ENCODE measurements at places on chromosomes 3 and 15.

- no peak for DNase-seq
These were observed 50.9 kb upstream of the PRICKLE2 start for GRCh38 chr3:64276131-64276530.

GRCh38 chr3:119314821-119315220, 20.6 kb downstream of the ARHGAP31 start:
- no peak for DNase-seq

DNA sequence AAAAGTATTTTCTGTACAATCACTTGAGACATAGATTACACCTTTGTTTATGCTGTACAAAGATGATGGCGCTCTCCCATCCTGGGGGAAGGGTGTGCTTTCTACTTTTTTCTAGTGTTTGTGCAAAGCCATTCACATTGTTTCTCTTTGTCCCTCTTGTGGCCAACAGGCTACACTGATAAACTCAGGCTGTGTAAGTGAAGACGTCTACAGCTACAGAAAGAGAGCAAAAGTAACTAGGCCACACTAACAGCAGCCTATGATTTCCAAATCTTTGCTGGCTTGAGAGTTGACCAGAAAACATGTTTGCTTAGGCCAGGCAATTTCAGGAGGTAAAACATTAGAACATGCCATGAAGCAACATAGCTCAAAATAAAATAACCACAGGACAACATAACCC, 75.1 kb downstream of the FOXB1 start:
- peak; percentile 23 for DNase-seq

DNA sequence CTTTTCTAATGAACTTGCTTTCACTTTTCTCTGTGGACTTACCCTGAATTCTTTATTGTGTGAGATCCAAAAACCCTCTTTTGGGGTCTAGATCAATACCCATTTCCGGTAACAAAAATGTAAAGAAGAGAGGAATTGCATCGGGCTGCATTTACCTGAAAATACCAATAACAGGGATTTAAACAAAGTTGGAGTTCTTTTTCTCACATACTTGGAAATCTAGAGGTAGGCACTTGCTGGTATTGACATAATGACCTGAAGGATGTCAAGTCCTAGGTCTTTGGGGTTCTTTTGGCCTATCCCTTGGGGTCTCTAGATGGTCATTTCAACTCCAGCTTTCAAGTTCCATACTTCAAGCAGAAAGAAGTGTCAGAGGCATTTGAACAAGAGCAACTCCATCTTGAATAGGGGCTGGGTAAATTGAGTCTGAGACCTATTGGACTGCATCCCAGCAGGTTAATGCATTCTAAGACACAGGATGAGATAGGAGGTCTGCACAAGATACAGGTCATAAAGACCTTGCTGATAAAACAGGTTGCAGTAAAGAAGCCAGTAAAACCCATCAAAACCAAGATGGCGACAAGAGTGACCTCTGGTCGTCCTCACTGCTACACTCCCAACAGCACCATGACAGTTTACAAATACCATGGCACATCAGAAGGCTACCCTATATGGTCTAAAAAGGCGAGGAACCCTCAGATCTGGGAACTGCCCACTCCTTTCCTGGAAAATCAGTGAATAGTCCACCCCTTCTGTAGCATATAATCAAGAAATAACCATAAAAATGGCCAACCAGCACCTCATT, 50.8 kb upstream of the ZNF280D start:
- DNase-seq = no peak

DNA sequence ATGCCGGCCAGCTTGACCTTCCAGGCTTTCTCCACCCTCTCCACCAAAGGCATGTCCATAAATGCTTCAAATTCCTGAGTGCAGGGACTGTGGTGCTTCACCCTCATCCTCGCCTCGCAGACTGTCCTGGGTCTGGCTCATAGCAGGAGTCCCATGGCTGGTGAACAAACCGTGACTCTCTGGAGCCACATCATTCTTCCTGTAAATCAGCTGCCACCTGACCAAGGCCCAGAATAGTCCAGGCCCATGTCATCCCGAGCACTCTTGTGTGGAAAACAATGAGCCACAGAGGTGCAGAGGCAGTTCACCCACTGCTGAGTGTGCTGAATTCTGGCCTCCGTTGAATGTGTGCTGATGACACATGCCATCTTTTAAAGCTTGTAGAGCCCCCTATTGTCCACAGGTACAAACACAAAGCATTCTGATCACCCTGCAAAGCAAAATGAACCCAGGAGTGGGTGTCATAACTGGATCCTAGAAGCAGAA, 68.6 kb downstream of the ABHD5 start:
- no peak for DNase-seq

GRCh38 chr3:55183201-55183600, 255.3 kb upstream of the LRTM1 start:
- no peak for DNase-seq

DNA sequence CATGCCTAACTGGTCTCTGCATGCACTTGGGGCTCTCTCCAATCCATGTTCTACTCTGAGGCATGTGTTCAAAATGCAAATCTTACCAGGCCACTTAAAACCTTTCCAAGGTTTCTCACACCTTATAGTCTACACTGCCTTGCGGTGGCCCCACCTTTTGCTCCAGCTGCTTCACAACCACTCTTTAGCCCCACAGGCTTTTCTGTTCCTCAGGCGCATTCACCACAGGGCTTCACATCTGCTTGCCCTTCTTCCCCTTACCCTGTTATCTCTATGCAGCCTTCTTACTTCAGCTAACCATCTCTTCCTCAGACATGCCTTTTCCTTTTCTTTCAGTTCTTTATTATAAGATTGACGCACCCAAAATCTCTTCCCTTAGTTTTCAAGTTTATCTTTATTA, 37.8 kb downstream of the MINDY4B start:
- DNase-seq = no peak

GRCh38 chr15:47872869-47873432, 155.6 kb downstream of the SEMA6D start:
- DNase-seq = no peak

GRCh38 chr15:29127506-29128430, 141.9 kb downstream of the NSMCE3 start:
- no peak for DNase-seq

- no peak for DNase-seq
These were observed 241.1 kb downstream of the PLCL2 start for GRCh38 chr3:17125738-17126442.

DNA sequence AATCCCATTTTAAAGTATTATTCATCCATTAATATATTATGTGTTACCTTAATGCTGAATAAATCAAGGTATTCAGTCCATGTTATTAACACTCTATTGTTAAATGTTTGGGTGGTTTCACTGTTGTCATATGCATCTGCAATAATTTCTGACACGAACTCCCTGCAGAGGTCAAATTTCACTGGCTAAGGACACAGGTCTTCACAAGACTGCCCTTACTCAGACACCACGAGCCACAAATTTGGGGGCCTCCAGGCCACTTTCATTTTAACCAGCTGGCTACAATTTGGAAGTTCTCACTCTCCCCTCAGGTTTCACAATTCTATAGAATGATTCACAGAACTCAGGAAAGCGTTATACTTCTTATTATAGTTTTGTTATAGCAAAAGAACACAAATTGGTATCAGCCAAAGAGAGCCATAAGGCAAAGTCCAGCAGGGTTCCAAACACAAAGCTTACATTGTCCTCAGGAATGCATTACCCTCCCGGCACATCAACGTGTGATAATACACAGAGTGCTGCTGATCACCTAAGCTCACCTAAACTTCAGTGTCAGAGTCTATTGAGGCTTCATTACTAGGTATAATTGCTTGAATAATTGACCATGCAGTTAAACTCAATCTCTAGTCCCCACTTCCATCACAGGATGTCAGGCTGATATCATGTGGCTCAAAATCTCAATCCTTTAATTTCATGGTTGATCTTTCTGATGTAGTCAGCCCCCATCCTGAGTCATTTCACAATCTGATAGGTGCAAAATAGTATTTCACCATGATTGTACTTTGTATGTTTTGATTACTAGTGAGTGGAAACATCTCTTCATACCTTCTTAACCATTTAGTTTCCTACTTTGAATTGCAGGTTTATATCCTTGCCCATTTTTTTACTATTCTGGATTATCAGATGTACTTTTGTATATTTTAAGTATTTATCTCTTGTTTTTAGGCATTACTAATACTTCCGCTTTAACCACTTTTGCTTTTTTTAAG, 441.4 kb upstream of the AGTR1 start:
- no peak for DNase-seq

- no peak for DNase-seq
These were observed 96.0 kb upstream of the MYZAP start for GRCh38 chr15:57495554-57496165.

DNA sequence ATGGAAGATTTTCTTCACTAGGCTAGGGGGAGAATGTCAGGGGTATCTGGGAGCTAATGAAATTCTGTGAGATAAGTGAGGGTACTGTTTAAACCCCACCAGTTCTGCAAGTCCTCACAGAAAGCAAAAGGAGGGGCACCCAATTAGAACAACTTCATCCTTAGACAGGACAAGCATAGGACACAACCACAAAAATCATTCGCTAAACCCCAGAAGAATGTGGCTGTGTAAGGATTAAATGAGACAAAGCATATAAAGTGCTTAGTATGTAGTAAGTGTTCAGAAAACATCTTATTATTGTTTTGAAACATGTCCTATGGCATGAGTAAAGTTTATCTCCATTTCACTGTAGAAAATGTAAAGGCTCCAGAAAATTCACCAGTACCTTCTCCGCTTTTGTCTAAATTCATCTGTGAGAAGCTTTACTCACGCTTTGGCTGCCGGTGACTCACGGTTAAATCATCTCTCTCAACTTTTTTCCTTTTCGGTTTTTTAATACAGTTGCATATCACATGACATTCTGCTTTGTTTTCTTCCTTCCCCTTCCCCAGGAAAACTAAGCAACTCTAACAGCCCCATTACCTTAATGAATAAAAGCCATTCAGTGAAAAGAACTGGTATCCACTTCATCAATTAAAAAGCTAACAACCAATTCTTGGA, 1.7 kb downstream of the CLRN1 start:
- no peak for DNase-seq

DNA sequence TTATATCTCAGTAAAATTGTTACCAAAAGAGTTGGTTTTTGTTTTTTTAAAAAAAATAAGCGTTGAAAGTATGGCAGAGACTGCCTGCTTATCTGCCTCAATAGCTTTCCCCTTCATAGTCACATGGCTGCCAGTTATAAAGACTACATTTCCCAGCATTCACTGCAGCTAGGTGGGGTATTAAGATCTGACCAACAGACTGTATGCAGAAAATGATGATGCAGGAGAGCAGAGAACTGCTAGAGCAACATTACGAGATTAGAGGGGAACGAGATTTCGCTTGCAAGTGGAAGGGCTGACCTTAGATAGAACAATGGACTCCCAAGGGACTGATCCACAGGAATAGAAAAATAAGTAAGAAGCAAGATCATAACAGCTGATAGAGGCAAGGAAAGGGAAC, 14.3 kb downstream of the RHOA start:
- DNase-seq = peak; percentile 60

- DNase-seq = peak; percentile 22
These were observed 145.4 kb downstream of the EPHA3 start for GRCh38 chr3:89252860-89253259.

DNA sequence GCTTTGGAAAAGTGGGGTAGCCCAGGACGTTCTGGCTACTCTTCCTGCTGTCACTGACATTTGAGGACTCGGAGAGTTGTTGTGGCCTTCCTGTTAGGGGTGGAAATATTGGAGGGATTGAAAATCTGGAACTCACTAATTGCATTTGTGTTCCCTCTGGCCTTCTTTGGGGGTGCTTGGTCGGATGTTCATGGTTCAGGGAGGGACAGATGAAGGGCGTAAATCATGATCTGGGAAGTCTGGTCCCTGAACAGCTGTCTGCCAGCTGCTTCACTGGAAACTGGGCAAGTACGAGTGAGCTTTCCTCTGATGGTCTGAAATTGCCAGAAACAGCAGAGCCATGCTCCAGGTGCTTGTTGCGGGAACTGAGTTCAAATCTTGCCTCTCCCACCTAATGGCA, 327.8 kb upstream of the C2CD4B start:
- no peak for DNase-seq

DNA sequence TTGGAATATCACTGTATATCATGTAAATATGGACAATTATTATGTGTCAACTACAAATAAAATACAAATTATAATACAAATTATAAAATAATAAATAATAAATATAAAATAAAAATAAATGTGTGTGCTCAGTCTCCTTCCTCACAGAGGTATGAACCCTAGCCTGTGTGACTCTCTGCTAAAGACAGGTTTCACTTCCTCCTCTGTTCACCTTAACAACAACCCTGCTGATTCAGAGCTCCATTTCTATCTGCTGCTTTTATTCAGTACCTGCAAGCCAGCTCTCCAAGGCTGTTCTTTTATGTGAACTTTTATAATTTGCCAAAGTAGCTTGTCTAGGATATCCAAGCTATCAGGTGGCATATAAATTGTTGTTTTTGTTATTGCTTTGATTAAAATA, 610.7 kb upstream of the GRM7 start:
- DNase-seq = no peak

DNA sequence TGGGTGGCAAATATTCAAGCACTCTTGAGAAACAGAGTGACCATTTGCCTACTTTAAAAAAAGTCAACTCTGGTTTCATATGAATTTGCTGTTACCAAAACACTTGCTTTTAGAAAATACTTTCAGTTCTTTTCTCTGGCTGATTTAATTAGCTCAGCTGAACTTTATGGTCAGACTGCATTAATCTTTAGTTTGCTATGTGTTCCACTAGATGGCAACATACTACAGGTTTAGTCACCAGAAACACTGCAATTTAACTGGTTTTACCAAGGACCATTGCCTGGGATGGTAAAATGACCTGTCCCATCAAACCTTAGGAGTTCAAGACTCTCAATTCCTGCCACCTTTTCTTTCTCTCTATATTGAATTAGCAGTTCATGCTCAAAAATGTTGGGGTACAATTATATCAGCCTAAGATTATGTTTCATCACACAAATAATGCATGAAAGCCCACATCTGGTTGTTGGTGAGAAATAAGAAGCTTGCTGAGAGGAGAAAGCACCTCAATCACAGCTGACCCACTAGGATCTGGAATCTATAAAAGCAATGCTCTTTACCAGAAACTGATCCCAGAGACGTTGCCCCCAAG, 14.2 kb downstream of the EIF4E3 start:
- DNase-seq = peak; percentile 68

GRCh38 chr15:83992324-83993031, 243.1 kb upstream of the GOLGA6L4 start:
- no peak for DNase-seq

- no peak for DNase-seq
These were observed 12.2 kb upstream of the TRANK1 start for GRCh38 chr3:36957063-36957462.

GRCh38 chr3:72904163-72904562, 16.3 kb downstream of the GXYLT2 start:
- DNase-seq = peak; percentile 37

Data from HEK293T (cell line).